ENCODE measurements at places on chromosomes 6 and 20. TPM values are rescaled to one million over a fixed set of nuclear protein-coding genes. Genes with fewer than 3 reads are reported as not detected.

- DNase-seq, result no peak
Measured at GRCh38 chr6:54681987-54682386, 164.6 kb upstream of the FAM83B start.

Gene TRIM31
- not detected for total RNA-seq

DNA sequence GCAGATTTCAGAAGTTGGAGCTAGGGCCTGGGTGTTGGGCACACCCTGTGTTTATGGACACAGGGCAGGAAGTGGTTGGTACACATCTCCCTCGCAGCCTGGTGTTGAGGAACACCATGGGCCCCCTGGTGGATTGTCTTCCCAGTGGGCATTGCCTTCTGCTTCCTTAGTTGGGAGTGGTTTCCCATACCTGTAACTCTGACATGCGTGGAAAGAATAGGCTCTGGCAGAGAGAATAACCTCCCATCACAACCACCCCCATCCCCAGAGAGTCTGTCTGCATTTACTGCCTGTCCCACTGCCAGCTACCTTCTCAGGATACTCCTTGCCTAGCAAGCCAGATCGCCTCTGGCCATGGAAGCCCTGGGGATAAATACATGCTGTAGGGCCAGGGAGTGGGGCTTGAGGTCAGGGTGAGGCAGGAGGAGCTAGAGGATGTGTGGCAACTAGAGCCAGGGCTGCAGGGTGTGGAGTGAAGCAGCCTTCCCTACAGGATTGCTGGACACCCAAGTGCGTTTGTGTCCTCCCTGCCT is 14.7 kb downstream of the LRRC73 start:
- DNase-seq, result peak; percentile 45

DNA sequence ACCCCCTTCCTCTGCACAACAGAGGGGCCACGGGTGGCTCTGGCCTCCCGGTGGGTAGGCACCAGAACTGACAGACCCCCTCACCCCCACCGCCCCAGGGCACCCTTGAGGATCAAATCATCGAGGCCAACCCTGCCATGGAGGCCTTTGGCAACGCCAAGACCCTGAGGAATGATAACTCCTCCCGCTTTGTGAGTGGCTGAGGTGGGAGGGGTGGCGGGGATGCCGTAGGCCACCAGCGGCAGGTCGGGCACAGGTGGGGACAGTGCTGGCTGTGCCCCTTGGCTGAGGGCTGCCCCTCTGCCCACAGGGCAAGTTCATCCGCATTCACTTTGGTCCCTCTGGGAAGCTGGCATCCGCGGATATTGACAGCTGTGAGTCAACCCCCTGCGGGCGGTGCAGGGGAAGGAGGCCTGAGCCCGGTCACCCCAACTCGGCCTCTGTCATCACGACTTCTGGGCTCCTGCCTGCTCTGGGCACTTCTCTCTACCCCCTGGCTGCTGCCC is 29.1 kb downstream of the MYH7B start:
- DNase-seq, result no peak

Gene SLC2A10
- total RNA-seq, result not detected

Gene CCDC28A
- 28.0 TPM for total RNA-seq

DNA sequence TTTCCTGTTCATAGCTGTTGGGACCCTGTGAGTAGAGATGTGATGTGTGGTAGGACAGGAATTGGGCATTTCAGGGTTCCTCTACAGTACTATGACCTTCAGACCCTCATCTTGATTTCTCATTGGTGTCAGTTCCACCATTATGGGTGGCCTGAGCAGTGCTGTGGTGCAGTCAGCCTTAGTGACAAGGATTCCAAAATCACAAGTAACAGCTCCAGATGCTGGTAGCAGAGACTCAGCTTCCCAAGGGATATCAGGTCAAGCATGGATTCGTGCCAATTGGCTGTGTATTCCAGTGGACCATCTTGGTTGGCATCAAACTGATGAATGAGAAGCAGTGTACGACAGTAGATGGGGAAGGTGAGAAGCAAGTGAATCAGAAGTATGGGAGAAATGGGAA is 3.8 kb downstream of the SMIM26 start:
- DNase-seq, result no peak

- no peak for DNase-seq
Measured at GRCh38 chr6:83008626-83009025, 57.0 kb downstream of the UBE3D start.

GRCh38 chr20:53757472-53757913 is 163.9 kb upstream of the ZNF217 start:
- DNase-seq, result no peak

GRCh38 chr20:34705397-34706301 is 1.5 kb downstream of the TP53INP2 start:
- DNase-seq, result no peak

DNA sequence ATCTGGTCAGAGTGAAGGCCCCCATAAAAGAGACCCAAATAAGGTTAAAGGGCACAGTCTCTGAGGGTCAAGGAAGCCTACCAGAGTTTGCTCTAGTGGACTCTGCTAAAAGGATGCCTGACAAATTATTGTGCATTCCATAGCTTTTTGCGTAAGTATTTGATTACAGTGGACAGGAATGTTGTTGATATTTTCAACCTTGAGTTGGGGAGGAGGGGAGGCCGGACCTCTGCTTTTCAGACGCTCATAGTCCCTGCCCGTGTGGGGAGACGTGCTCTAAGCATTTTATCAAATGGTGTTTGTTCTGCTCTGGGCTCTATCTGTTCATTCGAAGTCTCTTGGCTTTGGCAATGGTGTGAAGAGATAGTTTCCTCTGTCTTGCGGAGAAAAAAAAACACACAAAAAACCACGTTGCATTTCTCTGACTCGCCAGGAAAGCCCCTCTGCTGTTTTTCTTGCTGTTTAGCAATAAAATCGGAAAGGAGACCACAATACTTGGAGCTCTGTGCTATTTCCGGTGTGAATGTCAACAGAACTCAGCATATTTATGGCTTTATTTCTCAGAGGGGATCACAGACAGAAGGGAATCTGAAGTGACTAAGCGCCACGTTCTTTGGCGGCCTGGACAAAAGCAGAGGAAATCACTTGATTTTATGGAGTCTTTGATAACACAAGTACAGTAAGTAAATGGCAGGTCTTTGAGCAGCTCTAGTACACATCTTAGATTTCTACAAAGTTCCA is 159.8 kb downstream of the ZFP64 start:
- DNase-seq, result peak; percentile 20

- DNase-seq, result no peak
Measured at GRCh38 chr6:90226257-90226656, 70.4 kb downstream of the BACH2 start.

Gene DUSP15
- total RNA-seq, result not detected

Gene LRFN2
- total RNA-seq, result 0.08 TPM

DNA sequence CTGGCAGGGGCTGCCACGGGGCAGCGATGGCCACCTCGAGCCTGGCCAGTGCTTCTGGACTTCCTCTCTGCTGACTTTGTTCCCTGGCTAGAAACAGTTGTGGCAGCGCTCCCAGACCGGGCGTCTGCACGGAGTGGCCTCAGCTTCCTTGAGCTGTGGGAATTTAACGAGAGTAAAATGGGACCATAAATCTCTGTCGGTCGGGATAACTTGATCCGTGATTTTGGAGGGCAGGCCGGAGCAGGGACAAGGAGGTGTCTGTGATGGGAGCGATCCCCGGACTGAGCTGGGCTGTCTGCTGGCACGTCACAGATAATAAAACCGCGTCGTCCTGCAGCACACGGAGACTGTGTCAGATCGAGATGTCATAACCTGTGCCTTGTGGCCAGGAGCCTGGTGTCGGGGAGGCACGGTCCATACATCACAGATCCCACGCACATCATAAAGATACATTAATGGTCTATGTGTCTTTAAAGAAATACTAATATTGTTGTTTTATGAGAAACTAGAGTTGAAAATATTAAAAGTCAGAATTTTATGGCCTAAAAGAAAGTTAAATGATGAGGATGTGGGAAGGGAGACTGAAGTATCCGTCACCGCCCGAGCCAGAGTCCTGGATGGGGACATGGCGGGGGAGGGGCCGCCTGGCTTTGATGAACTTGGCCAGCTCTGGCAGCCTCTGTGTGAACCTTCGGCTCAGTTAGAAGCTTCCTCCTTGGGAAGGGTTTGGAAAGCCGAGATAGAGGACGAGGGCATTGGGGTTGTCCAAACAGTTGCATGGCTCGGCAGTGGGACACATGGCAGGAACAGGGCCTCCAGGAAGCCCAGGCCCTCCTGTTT is 6.5 kb upstream of the RBBP8NL start:
- DNase-seq, result no peak

Gene RIMS4
- not detected for total RNA-seq

Gene CGA
- total RNA-seq, result not detected

Gene BPI
- not detected for total RNA-seq

Gene FAXC
- 0.23 TPM for total RNA-seq

DNA sequence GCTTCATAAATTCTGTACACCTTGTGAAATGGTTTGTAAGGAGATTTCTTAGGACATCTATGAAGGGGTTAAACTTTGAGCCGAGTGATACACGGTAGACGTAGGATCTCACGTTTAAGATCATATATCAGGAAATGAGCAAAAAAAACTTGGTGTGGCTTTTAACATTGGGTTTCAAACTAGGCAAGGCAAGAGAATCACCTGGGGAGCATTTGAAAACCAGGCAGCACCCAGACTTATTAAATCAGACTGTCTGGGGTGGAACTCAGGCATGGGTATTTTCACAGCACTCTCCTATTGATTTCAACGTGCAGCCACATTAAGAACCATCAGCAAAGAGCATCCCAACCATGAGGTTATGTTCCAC is 26.4 kb downstream of the LY86 start:
- DNase-seq, result no peak

Gene COX4I2
- not detected for total RNA-seq

- no peak for DNase-seq
Measured at GRCh38 chr20:49115564-49115963, 69.5 kb downstream of the CSE1L start.

Data from activated CD4-positive, alpha-beta memory T cell treated with anti-CD3 and anti-CD28 coated beads, Interleukin-2, amount 10 ng/mL, durations not matched to agents 7 days and 5 days (primary cell).